ENCODE measurements at places on chromosomes 7 and 10.

- no peak for DNase-seq
Measured at GRCh38 chr10:43055217-43055616, 21.7 kb upstream of the RET start.

DNA sequence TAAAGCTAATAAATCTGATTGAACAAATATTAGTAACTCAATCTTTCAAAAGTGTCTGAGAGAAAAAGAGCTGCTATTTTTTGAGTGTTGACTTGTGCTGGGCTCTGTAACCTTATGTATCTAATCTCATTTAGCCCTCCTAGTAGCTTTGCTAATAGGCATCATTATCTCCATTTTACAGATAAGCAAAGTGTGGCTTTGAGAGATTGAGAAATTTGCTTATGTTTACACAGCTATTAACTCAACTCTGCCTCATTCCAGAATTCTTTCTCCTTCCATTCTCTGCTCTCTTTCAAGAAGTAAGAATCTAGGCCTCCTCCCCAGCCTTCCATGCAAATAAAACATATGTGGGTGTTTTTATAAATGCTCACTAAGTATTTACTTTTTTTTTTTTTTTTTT, 137.8 kb downstream of the GATA3 start:
- no peak for DNase-seq

DNA sequence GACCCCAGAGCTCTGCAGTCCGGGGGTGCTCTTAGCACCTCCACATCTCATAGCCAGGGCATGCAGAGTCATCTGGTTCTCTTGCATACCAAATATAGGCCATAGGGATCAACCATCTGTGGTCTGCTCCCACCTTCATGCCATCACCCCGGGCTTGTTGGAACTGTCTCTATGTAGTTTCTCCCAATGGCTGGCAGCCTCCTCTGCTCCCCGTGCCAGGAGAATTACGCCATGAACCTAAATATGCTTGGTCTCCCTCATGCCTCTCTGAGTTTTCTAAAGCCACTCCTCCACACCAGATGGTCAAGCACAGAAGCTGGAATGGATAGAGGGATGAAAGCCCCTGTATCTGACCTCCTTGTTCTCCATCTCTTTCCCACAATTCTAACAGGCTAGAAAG, 302.6 kb upstream of the MYO3A start:
- DNase-seq: no peak

- DNase-seq: no peak
Measured at GRCh38 chr10:26861205-26861998, 644 bp upstream of the ABI1 start.

GRCh38 chr7:156819733-156820295, 73.2 kb downstream of the LMBR1 start:
- DNase-seq: no peak

GRCh38 chr7:50690541-50691011, 92.1 kb downstream of the GRB10 start:
- DNase-seq: no peak

GRCh38 chr7:24779283-24779655, 22.0 kb upstream of the GSDME start:
- DNase-seq: no peak

DNA sequence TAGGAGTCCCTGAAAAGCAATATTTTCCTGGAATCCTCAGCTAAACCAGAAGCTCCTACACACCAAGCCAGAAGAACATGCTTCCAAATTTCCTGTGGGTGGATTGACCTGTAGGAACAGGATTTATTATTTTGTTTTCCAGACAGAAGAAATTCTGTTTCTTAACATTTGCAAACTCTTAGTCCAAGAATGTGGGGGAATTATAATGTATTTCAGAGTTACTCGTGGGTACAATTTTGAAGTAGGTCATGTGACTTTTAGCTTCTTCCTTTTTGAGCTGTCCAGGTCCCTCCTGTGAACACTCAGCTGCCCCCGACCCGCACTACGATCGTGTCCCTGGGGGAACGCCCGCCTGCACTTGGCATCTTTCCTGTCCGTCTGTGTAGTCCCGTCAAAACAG, 27.7 kb upstream of the VIPR2 start:
- DNase-seq: no peak

DNA sequence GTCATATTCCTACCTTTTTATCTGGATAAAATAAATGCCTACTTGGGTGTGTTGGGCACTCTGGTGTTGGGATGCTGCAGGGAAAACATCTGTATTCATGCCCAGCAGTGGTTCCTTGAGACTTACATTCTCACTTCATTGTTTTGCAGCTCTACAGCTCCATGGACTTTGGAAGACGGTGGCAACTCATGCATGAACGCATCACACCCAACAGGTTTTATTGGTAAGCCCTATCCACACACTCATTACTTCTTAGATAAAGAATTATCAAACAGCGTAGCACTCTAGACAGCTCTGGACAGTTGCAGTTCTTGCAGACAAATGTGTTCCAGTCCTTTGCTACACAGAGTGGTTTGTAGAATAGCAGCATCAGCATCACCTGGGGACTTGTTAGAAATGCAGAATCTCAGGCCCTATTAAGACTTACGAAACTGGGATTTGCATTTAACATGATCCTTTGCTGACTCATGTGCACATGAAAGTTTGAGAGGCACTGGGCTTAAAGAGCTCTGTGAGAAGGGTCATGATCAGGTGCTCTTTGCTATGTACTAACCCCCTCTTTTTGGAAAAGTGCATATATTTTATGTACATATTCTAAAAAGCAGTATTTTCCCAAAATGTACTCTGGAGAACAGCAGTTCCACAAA, 401.9 kb downstream of the SORCS3 start:
- no peak for DNase-seq

DNA sequence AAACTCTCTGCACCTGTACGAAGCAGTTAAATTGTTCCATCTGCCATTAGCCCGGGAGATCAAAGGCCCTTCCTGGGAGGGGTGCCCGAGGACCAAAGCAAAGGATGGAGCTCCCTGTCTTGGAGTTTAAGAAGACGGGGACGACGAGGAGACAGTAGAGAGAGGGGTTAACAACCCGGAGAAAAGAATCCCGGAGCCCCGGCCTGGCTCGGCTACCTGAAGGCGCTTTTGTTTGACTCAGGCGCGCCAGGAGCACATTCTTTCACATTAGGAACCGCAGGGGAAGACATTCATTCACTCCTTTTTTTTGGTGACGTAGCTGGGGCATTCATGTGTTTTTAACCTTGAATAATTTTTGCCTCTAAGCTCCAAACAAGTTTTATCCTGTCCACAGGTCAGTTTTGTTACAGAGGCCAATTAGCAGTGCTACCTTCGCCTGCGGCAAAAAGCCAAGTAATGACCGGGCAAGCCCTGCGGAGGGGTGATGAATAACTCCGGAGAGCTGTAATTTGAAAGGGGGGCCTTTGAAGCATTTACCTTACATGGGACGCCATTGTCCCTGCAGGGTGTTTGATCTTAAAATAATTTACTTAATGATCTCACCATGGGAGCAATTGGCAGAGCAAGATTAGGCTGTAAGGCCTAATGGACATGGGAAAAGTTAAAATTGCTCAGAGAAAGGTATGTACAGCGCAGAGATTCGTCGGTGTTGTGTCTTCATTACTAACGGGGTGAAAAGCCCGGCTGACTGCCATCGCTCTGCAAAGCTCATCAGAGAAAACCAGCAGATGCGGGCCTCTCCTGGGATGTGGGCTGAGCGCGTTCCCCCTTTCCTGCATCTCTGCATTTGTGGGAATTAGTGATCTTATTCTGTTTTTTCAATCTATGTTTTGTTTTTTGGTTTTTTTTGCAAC, 258.0 kb upstream of the SP4 start:
- no peak for DNase-seq

DNA sequence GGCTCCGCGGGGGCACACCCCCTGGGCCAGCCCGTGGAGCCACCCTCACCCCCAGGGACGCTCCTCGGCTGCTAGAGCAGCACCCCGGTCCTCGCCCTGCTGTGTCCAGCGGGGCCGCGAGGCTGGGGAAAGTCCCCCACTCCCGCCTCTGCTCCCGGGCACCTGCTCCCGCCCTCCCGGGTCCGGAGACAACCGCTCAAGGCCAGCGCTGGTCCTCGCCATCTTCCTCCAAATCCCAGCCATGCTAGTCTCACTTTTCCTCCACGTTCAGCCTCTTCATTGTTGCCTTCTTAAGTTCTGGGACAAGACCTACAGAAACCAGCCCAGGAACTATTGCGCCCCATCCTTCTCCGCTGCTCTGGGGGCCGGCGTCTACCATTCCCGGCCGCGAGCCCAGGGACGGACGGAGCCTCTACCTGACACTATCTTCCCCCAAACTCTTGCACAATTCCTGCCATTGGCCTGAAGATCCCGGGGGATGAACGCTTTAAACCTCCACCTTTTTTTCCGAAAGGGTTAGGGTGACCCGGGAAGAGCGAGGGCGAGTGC, 4.8 kb upstream of the KCP start:
- no peak for DNase-seq

DNA sequence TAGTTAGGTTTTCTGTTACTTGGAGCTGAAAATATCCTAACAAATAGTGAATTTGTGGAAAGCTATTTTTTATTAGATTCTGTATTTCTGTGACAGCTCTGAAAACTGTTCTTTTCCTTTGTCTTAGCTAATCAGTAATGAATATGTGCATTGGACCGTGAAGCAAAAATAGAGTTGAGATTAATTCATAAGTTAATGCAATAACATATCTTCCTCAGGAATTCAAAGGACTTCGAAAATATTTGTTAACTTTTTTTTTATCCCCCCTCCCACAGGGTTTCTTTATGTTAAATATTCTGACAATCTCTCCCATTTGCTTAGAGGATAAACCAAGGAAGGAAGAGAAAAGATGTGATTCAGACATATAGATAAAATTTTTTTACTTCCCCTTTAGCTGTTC, 101.4 kb downstream of the PODXL start:
- DNase-seq: no peak

- DNase-seq: no peak
Measured at GRCh38 chr7:46468753-46469356, 547.8 kb upstream of the IGFBP3 start.

DNA sequence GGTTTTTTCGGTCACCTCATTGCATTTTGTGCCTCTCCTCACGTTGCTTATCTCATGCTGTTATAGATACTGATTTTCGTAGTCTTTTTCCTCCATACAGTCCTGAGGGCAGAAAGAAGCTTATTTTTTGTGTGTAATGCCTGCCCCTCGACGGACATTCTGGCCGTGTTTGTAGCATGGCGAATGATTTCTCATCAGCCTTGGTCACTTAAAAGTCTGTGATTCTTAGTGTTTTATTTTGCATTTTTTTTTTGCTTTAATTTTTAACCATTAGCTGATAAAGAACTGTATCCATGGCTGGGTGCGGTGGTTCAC, 469 bp upstream of the NOC3L start:
- no peak for DNase-seq

DNA sequence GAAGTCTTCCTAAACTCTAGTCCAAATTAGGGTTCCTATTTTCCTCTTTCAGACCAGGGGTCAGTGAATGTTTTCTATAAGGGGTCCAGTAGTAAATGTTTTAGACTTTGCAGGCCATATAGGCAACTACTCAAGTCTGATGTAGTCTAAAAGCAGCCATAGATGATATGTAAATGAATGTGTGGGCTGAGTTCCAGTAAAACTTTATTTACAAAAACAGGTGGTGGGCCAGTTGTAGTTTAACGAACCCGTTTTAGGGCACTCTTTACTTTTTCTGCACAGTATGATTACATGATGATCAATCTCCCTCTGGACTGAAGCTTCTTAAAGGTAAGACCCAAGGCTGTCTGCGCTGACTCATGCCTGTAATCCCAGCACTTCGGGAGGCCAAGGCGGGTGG, 243.6 kb downstream of the CAMK1D start:
- DNase-seq: no peak

GRCh38 chr7:139730746-139731612, 46.8 kb downstream of the HIPK2 start:
- peak; percentile 16 for DNase-seq

DNA sequence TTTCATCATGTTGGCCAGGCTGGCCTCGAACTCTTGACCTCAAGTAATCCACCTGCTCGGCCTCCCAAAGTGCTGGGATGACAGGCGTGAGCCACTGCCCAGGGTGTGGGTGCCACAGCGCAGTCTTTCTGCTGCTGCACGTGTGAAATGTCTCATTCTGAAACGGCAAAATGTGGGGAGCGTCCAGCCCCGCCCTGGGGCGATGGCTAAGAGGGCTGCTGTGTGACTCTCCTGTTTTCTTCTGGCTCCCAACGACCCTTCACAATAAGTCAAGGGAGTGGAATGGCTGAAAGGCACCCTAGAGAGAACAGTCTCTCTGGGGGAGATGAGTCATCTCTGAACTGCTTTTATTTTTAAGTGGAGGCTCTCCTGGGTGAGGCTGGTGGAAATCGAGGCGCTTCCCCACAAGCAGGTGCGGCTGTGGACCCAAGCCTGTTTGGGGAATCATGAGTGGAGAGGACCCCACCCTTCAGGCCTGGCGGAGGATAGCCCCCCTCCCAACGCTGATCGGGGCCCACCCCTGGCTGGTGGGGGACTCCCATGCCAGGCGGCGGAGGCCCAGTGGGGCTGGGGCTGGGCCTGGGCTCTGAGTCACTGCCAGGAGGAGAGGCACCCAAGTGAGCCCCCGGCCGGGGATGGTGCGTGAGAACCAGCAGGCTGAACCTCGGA, 18.0 kb downstream of the ADAP1 start:
- DNase-seq: no peak

GRCh38 chr10:10346390-10347150, 671.1 kb upstream of the CELF2 start:
- DNase-seq: no peak

DNA sequence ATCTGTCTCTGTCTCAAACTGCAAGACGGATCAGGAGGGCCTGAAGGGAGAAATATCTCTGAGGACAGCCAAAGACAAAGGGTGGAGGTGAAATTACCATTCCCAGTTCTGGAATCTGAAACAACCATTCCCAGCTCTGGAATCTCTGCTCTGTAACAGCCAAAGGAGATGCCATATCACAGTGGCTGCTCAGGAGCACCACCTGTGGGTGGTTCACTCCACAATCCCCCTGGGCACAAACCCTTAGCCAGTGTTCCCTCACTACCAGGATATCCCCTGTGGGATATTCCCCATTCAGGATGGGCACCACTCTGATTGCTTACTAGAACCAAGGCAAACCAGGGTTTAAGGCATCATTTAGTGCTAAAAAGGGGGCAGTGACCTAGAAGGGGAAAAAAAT, 199.0 kb downstream of the HTR7 start:
- no peak for DNase-seq

- no peak for DNase-seq
Measured at GRCh38 chr7:102432442-102433218, 745 bp upstream of the ORAI2 start.

GRCh38 chr7:92648067-92648466, 57.9 kb upstream of the FAM133B start:
- no peak for DNase-seq

DNA sequence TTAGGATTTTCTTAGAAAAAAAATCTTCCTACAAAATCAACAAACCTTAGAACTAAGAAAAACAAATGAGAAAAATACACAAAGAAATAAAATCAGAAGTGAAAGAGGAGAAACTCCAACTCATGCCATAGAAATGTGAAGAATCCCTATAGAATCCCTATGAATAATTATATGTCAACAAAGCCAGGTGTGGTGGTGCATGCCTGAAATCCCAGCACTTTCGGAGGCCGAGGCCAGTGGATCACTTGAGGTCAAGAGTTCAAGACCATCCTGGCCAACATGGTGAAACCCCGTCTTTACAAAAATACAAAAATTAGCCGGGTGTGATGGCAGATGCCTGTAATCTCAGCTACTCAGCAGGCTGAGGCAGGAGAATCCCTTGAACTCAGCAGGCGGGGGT, 27.1 kb downstream of the ACSM6 start:
- DNase-seq: no peak

Data from CD4-positive, alpha-beta T cell treated with Interleukin-12 subunit alpha and Interleukin-12 subunit beta, for 1 hour (primary cell).